ENCODE measurements at places on chromosomes 4 and X.

- H3K27me3 ChIP-seq = no peaks in the 10 kb centered on the region
- H3K4me1 ChIP-seq = no peaks in the 10 kb centered on the region
- H3K36me3 ChIP-seq = no peaks in the 10 kb centered on the region
Measured at GRCh38 chr4:186809070-186809469, 85.4 kb upstream of the FAT1 start.

- no peak overlapping the region for H3K4me3 ChIP-seq
- H3K4me1 ChIP-seq = no peaks in the 10 kb centered on the region
- H3K27ac ChIP-seq = no peak overlapping the region
Measured at GRCh38 chr4:17587094-17587822, 10.3 kb downstream of the LAP3 start.

- H3K36me3 ChIP-seq = no peaks in the 10 kb centered on the region
- no peak overlapping the region for H3K27ac ChIP-seq
- no peak overlapping the region for H3K4me3 ChIP-seq
Measured at GRCh38 chr4:166259081-166259480, 386.0 kb downstream of the TLL1 start.

- H3K4me1 ChIP-seq = no peaks in the 10 kb centered on the region
- H3K27ac ChIP-seq = no peak overlapping the region
- no peaks in the 10 kb centered on the region for H3K36me3 ChIP-seq
- H3K4me3 ChIP-seq = no peak overlapping the region
- no peak for DNase-seq
Measured at GRCh38 chr4:8548731-8549351, 31.4 kb upstream of the GPR78 start.

DNA sequence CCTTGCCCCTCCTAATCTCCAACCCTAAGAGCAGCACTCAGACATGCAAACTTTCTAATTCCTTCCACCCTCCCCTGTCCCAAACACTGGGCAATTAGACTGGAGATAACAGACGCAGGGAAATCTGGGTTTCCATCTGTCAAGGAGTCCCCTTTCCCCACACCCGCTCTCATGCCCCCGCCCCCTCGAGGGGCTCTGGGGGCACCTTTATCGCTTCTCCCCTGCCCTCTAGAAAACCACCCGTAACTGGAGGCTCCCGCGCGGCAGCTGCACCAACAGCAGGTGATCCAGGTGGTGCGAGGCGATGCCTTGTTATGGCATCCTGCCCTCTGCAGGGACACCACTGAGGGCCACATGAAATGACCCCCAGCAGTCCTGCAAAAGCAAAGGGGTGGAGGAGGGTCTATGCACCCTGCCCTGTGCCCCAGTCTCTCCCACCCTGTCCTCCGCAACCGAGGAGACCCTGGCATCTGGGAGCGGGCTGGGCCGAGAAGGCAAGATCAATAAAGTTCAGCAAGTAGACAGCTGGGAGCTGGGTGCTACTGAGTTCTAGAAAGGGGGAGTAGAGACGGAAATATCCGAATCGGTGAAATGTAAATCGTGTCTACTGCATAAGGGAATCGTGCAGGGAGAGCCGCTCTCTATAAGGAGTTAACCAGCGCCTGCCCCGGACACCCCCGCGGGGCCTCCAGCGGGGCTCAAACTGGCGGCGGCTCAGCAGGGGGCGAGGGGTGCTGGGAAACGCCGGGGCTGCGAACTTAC, 1.6 kb downstream of the KCTD8 start:
- DNase-seq = no peak
- H3K36me3 ChIP-seq = no peaks in the 10 kb centered on the region
- H3K27me3 ChIP-seq = peaks cover 5% of the 10 kb centered on the region
- no peak overlapping the region for H3K4me3 ChIP-seq

- no peaks in the 10 kb centered on the region for H3K36me3 ChIP-seq
- H3K27me3 ChIP-seq = no peaks in the 10 kb centered on the region
- DNase-seq = no peak
- no peak overlapping the region for H3K4me3 ChIP-seq
- no peak overlapping the region for H3K27ac ChIP-seq
Measured at GRCh38 chr4:54547299-54548097, 110.3 kb upstream of the KIT start.

DNA sequence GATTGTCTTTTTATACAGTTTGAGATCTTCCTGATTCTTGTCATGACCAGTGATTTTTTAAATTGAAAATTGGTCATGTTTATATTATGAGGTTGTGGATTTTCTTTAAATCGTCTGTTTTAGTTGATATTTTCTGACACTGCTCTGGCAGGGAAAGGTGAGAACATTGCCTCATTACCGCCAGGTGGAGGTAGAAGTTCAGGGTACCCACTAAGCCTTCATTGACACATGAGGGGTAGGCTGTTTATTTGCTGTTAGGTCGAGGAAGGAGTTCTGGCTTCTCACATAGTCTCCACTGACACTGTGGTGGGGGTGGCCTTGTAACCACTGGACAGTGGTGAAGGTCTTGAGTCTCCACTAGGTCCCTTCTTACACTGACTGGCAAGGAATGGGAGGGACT, 117.6 kb upstream of the GPR101 start:
- no peaks in the 10 kb centered on the region for H3K4me1 ChIP-seq
- H3K4me3 ChIP-seq = no peak overlapping the region
- no peak overlapping the region for H3K27ac ChIP-seq
- DNase-seq = no peak
- H3K27me3 ChIP-seq = no peaks in the 10 kb centered on the region

DNA sequence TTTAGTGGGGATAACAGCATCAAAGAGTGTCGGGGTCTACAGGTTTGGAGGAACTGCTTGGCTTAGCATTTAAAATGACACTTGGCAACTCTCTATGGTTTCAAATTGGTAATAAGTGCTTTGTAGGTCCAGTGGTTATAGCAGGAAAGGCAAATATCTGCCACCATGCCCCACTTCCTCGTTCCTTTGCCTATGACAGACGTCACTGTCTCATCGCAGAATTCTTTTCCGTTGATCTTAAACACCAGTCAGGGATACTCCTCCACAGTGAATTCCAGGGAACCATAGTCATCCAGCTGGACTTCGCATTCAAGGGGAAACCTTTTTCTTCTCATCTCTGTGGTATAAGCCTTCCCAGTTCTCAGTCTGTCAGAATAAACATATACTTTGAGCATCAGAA, 319.1 kb downstream of the GPAT3 start:
- H3K36me3 ChIP-seq = no peaks in the 10 kb centered on the region
- no peak overlapping the region for H3K27ac ChIP-seq
- H3K4me1 ChIP-seq = no peaks in the 10 kb centered on the region

DNA sequence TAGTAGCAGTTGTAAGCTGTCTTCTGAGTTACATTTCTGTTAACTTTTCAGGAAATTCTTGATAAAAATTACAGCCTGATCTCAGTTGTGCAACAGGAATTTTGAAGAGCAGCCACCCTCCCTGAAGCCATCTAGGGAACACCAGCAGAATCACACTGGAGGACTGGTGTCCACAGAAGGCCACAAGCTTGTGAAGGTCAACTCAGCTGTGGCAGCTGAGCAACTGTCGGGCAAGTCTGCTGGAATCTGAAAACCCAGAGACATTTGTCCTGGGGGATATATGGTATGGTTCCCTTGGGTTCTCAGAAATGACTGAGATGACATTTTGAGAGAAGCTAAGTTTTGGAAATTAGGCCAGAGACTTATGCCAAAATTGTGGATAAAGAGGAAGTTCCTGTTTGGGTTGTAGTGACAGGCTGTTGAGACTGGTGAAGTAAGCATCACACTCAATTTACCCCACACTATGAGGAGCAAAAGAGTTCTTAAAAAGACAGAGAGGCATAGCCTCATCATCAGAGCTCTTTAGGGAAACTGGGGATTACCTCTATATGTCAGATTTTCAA, 78.1 kb upstream of the TNIP3 start:
- peaks cover 5% of the 10 kb centered on the region for H3K4me1 ChIP-seq
- H3K36me3 ChIP-seq = no peaks in the 10 kb centered on the region
- no peak overlapping the region for H3K27ac ChIP-seq
- DNase-seq = no peak

DNA sequence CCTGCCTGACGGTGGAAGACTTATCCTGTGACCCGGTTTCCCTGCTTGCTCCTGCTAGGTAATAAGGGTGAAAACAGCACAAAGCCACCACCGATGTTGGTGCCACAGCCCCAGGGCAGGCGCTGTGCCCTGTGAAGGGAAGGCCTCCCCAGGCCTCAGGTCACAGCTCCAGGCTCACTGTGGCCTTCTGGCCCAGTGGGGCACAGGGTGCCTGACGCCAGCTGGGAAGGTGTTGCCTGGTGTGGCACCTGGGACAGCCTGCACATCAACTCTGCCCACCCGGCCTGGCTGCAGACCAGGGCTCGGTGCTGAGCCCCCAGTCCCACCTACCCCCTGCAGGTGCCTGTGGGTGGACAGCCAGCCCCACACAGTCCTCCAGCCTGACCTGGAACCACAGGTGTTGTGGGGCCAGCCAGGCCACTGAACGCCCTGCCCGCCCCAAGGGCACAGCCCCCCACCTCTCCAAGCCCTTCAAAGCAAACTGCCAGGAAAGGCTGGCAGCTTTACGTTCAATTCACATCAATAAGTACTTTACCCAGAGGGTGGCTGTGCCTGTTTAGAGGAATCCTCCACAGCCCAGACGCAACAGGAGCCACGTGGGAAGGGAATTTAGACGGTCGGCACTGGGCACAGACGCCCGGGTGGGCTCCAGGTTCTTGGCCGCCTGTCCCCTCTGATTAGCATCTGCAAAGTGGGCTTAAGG, 54.3 kb downstream of the ZFYVE28 start:
- H3K36me3 ChIP-seq = no peaks in the 10 kb centered on the region
- no peak for DNase-seq
- H3K27me3 ChIP-seq = no peaks in the 10 kb centered on the region
- peaks cover 26% of the 10 kb centered on the region for H3K4me1 ChIP-seq

DNA sequence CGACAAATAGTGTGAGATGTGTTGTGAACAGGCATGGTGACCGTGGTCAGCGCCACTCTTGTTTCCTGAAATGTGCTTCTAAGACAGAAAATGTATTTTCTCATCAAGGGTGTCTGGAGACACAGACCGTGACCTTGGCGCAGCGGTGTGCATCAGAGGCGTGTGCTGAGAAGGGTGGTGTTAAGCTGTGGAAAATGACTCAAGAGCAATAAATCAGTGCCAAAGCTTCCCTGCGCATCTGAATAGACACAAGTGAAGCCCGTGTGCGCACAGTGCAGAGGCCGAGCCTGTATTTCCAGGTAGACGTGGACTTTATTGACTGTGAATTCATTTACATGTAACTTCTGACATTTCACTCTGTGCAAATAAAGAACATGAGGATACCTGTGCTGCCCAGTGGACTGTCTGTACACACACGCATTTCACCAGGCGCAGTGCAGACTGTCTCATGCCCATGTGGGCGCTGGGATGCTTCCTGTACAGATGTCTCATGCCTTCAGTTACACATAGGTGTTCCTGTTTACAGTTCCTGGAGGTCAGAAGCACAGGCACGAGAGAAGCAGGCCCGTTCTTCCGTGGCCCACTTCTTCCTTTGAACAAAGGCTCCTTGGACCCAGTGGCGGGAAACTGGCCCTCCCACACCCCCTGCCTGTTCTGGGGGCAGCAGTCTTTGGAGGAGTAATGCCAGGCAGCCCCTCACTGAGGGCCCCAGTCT, 31.9 kb downstream of the NSG1 start:
- peaks cover 33% of the 10 kb centered on the region for H3K4me1 ChIP-seq
- no peak overlapping the region for H3K4me3 ChIP-seq
- DNase-seq = no peak
- H3K27ac ChIP-seq = no peak overlapping the region

GRCh38 chrX:39613997-39614679, 483.6 kb downstream of the BCOR start:
- H3K27ac ChIP-seq = no peak overlapping the region
- no peaks in the 10 kb centered on the region for H3K27me3 ChIP-seq
- H3K36me3 ChIP-seq = no peaks in the 10 kb centered on the region
- peaks cover 7% of the 10 kb centered on the region for H3K4me1 ChIP-seq
- DNase-seq = peak; percentile 31
- peak overlapping the region; percentile 34 for H3K4me3 ChIP-seq

DNA sequence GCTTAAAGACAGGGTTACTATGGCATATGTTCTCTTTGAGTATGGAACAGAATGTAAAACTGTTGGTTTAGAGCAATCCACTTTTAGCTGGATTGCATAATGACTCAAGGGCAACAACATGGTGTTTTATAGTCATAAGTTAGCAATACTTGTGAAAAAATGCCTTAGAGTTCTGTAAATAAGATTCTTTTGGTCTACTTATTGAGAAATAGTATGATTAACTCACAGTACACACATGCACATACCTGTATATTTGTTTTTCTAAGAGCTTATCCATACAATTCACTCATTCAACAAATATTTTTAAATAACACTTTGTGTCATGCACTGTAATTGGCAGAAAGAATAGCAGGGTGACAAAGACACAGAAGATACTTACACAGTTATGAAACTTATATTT, 1415.5 kb downstream of the PCDH7 start:
- H3K36me3 ChIP-seq = no peaks in the 10 kb centered on the region
- H3K4me3 ChIP-seq = no peak overlapping the region
- no peaks in the 10 kb centered on the region for H3K4me1 ChIP-seq
- H3K27me3 ChIP-seq = no peaks in the 10 kb centered on the region
- DNase-seq = no peak

GRCh38 chrX:19566359-19567222, 51.3 kb upstream of the MAP3K15 start:
- H3K36me3 ChIP-seq = peaks cover 3% of the 10 kb centered on the region
- peak; percentile 20 for DNase-seq
- no peak overlapping the region for H3K4me3 ChIP-seq
- H3K27me3 ChIP-seq = no peaks in the 10 kb centered on the region
- no peak overlapping the region for H3K27ac ChIP-seq

DNA sequence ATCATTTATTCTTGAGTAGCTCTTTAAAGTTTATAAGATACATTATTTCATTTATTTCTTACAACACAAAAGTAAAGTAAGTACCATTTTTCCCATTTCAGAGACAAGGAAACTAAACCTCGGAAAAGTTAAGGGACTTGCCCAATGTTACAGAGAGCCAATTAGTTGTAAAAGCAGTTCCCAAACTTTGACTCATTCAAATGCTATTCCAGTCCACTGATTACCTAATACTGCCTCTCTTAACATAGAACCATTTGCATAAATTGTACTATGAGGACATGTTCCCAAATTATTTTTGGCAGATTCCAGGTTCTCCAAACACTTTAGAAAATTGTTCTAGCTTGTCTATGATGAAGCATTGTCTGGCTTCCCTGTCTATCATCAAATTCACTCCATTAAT, 45.6 kb upstream of the GRIA3 start:
- DNase-seq = no peak
- H3K4me1 ChIP-seq = no peaks in the 10 kb centered on the region
- H3K27me3 ChIP-seq = no peaks in the 10 kb centered on the region
- no peak overlapping the region for H3K4me3 ChIP-seq
- H3K36me3 ChIP-seq = no peaks in the 10 kb centered on the region

DNA sequence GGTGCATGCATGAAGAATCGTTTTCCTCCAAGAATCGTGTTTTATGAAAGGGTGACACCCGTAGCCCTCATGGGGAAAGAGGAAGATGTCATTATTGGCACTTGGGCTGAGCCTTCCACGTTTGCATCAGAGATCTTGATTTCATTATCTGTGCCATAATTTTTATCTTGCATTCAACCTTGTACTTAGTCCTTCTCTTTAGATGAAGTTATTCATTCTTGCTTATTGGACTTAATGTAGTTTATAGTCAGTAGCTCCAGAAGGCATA, 66.8 kb downstream of the GAB1 start:
- no peak for DNase-seq
- no peaks in the 10 kb centered on the region for H3K4me1 ChIP-seq
- no peak overlapping the region for H3K27ac ChIP-seq
- no peak overlapping the region for H3K4me3 ChIP-seq

- DNase-seq = no peak
- H3K4me3 ChIP-seq = no peak overlapping the region
- no peaks in the 10 kb centered on the region for H3K27me3 ChIP-seq
- H3K27ac ChIP-seq = no peak overlapping the region
- no peaks in the 10 kb centered on the region for H3K36me3 ChIP-seq
- H3K4me1 ChIP-seq = no peaks in the 10 kb centered on the region
Measured at GRCh38 chr4:79013756-79014155, 74.5 kb upstream of the PAQR3 start.
